Hematopoietic multipotent progenitor cell treated with erythropoietin and hydrocortisone succinate and interleukin-3 and kit ligand, for 17 days (in vitro differentiated cells): ENCODE measurements at places on chromosomes 1 and 21.

GRCh38 chr21:37788503-37788902, 127.8 kb downstream of the KCNJ6 start:
- DNase-seq = no peak

GRCh38 chr1:177227978-177228692, 57.4 kb downstream of the BRINP2 start:
- DNase-seq = no peak

DNA sequence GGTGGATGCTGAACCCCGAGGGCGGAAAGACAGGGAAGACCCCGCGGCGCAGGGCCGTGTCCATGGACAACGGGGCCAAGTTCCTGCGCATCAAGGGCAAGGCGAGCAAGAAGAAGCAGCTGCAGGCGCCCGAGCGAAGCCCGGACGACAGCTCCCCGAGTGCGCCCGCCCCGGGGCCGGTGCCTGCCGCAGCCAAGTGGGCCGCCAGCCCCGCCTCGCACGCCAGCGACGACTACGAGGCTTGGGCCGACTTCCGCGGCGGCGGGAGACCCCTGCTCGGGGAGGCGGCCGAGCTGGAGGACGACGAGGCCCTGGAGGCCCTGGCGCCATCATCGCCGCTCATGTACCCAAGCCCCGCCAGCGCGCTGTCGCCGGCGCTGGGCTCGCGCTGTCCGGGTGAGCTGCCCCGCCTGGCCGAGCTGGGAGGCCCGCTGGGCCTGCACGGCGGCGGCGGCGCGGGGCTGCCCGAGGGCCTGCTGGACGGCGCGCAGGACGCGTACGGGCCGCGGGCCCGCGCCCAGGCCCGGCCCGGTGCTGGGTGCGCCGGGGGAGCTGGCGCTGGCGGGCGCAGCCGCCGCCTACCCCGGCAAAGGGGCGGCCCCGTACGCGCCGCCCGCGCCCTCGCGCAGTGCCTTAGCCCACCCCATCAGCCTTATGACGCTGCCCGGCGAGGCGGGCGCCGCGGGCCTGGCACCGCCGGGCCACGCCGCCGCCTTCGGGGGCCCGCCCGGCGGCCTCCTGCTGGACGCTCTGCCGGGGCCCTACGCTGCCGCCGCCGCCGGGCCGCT, 20.7 kb downstream of the FOXO6 start:
- no peak for DNase-seq

DNA sequence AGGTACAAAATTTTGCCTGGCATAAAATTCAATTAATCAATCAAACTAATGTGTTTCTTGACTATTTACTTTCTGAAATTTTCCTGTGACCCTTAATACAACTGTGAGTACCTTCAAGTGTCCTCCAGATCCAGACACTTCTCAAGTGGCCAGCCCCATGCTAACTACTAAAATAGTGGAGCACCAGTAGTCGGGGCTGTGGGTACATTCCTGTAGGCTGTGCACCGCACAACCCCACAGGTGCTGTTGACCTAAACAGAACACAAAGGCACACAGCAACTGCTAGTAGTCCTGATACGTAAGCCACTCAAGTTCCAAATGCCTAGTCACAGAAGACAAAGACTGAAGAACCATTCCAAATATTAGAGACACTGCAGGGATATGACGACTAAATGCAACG, 36.6 kb downstream of the TMEM50B start:
- DNase-seq = no peak

DNA sequence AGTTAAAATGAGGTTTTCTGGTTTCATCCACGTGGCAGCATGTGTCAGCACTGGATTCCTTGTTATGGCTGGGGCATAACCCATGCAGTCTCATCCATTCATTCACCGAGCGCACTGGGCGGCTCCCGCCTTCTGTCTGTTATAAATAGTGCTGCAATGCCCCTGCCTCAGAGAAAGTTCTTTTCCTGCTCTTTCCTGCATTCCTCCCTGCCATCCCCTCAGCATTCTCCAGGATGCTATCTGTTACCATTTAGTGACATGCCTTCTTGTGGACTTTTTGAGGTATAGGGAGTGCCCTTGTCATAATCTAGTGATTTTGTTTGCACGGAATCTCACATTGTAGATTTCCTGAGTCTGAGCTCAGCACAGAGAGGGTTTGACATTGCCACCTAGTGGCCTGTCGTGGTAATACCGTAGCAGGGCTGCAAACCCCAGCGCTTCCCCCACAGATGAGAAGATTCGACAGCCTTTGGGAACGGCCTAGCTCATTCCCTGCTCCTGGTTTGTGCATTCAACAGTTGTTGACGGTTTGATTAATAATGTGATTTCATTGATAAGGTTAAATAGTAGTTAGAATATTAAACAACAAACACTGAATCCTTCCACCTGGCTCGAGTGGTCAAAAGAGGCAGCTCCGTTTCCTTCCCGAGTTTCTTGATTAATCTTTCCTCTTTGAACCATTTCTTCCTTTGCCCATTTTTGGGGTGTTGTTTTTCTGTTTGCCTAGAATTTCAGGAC, 46.3 kb downstream of the UMODL1 start:
- DNase-seq = peak; percentile 68

GRCh38 chr1:193727850-193728249, 541.4 kb upstream of the B3GALT2 start:
- DNase-seq = no peak

GRCh38 chr1:186050360-186050759, 316.2 kb downstream of the HMCN1 start:
- DNase-seq = no peak

- no peak for DNase-seq
Observed at GRCh38 chr1:205441716-205442050, 14.2 kb downstream of the BLACAT1 start.

DNA sequence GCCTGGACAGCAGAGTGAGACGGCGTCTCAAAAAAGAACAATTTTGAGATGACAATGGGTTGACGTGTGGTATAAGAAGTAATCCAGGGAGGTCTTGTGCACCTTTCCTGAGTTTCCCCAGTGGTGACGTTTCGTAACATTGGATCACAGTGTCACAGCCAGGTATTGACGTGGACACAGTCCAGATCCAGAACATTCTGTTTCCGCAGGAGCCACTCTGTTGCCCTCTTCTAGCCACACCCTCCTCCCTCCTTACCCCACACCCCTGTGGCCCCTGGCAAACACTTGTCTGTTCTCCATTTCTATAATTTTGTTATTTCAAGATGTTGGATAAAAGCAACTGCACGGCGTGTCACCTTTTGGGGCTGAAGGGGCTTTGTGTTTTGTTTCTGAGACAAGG, 6.5 kb upstream of the TRAPPC10 start:
- DNase-seq = no peak

- no peak for DNase-seq
Observed at GRCh38 chr1:3596663-3597598, 14.4 kb downstream of the MEGF6 start.

DNA sequence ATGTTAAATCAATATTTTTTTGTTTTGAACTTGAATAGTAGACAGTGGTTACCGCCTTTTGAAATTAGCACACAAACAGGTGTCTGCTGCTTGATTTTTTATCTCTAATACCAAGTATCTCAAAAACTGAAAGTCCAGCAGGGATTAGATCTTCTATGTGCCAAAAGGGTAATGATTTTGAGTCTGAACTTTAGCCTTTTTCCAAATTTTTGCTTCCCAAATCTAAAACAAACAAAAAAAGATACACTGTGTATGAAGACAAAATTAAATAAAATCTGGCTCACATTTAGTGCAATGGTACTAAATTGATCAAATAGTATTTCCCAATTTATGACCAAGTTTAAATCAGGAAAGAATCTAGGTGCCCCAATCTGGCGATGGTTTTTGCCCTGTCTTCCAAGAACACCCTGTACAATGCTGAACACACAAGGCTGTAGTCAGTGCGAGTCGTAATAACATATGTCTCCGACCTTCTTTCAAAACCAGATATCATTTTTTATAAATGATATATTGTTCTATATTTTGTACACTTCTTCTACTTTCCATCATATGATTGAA, 40.5 kb downstream of the PLPPR4 start:
- DNase-seq = no peak

GRCh38 chr1:210527091-210527490, 198.4 kb downstream of the HHAT start:
- no peak for DNase-seq

GRCh38 chr1:26363549-26364448, 8.8 kb downstream of the ZNF683 start:
- peak; percentile 81 for DNase-seq

GRCh38 chr1:16112596-16113555, 39.4 kb upstream of the FAM131C start:
- DNase-seq = no peak

DNA sequence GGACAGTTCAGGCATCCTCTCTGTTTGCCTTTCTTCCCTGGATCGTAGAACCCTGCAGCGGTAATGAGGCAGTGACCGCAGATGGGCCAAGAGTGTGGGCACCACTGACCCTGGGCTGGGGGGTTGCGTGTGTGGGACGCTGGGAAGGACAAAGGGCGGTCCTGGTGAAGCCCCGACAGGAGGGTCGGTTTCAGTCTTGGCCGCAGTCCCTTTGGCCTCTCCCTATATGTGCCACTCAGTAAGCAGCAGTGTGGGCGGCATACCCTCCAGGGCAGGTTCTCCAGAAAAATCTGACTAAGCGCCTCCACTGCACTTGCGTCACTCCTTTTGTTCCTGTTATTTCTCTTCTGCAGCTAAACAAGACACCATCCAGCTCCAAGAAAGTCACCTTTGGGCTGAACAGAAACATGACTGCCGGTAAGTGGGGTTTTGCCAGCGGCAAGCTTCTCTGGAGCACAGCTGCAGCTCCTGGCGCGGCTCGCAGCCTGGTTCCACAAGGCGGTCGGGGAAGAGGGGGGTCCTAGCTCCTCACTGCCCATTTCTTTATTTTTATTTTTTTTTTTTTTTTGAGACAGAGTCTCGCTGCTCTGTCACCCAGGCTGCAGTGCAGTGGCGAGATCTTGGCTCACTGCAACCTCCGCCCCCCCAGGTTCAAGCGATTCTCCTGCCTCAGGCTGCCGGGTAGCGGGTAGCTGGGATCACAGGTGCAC, 27.7 kb upstream of the PDXK start:
- DNase-seq = no peak

GRCh38 chr1:151113877-151114276, 32.6 kb downstream of the SEMA6C start:
- no peak for DNase-seq

DNA sequence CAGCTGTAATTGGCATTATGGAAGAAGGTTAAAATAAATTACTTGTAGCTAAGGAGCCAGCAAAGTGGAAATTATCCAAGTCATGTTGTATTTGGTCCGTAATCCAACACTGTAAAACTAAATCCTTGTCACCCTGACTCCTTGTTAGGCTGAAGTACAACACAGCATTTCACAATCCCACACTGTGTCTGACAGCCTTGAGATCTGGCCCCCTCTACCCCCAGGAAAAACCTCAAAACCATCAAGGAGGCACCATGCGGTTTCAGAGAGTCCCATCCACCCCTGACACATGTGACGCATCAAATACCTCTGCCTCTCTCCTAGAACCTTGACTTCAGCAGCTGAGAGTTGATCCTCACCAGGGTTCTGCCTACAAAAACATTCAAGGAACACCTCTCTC, 41.0 kb downstream of the LMX1A start:
- DNase-seq = no peak

DNA sequence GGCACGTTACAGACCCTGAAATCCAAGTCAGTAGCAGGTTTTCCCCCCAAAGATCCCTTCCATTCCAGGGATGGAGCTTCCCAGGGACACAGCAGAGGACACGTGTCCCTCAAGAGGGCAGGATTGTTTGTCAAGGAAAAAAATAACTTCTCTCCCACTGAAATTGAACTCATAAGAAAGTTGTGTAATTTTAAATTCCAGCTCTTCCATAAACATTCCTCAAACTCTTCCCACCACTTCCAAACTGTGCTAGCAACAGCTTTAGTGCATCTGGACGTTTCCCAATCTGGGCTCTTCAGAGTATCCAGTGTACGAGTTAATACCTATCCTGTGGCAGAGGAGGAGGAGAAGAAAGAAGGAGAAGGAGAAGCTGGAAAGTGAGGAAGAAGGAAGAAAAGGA, 79.6 kb downstream of the PSMG1 start:
- DNase-seq = no peak

GRCh38 chr1:39305555-39305954, 101.1 kb downstream of the MACF1 start:
- DNase-seq = no peak

GRCh38 chr1:19381261-19381660, 69.1 kb downstream of the SLC66A1 start:
- no peak for DNase-seq

DNA sequence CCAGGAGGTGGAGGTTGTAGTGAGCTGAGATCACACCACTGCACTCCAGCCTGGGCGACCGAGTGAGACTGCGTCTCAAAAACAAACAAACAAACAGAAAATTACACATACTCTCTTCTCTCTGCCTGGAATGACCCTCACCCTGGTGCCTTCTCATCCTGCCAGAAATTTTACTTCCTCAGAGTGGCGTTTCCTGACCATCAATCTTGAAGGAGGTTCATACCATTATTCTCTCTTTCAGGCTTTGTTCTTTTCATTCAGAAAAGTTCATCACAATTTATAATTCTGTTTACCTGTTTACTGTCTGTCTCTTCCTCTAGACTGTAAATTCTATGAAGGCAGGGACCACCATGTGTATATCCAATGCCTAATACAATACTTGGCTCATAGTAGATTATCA, 79.3 kb downstream of the RPS6KA1 start:
- no peak for DNase-seq

GRCh38 chr1:1212780-1213344, 1.1 kb downstream of the TNFRSF4 start:
- DNase-seq = no peak

DNA sequence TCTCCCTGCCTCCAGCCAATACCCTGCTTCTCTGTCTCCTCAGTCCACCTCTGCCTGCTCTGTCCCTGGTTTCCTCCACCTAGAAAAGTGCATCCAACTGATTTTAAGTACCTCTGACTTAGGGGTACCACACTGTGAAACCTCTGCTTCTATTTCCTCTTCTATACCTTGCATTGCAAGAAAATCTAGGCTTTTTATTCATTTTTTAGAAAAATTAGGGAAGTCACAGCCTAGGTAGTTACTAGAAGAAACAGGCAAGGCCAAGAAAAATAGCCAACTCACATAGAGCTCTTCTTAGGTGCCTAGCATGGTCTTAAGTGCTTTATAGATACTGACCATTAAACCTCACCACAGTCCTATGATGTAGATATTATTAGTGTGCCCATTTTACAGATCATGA, 39.1 kb downstream of the HIVEP3 start:
- DNase-seq = no peak

- no peak for DNase-seq
Observed at GRCh38 chr1:210364479-210364878, 35.8 kb downstream of the HHAT start.

DNA sequence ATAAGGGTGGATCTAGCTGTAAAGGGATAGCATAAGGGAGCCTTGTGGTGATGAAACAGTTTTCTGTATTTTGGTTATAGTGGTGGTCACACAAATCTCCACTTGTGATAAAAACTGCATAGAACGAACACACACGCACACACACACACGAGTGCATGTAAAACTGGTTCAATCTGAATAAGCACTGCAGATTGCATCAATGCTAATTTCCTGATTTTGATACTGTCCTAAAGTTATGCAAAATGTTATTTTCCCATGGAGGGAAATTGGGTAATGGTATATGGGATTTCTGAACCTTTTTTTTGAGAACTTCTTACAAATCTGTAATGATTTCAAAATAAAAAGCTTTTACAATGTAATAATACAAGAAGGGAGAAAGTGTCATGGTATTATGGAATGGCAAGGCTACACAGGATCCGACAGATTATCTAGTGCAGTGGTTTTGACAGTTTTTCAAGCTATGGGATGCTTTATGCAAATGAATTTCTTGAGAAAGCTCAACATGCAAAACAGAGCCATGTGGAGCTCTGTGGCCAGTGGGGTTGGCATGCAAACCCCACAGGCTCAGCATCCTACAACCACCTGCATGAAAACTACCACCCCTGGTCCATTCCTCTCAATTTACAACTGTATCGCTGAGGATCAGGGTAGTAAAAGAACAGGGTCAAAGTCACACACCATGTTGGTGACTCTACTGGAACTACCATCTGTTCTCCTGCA, 18.8 kb downstream of the SLC41A1 start:
- DNase-seq = no peak
